SHP77 (cell line): ENCODE measurements at places on chromosomes 4 and X.

GRCh38 chr4:147981305-147981704 lies 249.4 kb downstream of the ARHGAP10 start:
- DNase-seq: no peak

GRCh38 chrX:9557521-9557920 lies 92.7 kb downstream of the TBL1X start:
- no peak for DNase-seq

GRCh38 chr4:118353534-118354030 lies 779 bp upstream of the PRSS12 start:
- no peak for DNase-seq

DNA sequence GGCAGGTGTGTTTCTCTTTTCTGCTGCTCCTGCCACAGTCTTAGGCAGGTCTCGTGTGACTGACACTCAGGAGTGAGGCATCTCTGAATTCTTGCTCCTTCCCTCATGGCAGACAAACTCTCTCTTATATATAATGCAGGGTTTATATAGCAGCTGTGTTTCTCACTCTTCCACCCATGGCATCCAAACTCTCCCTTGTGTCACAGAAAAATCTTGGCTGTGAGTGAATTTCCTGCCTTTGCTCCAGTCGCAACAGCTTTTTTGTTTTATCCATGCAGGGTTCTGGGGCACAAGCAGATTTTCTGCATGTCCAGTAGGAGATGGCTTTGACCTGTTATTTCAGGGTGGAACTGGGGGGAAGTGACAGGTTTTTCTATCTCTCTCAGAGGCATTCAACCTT lies 1275.5 kb downstream of the ADGRL3 start:
- no peak for DNase-seq

DNA sequence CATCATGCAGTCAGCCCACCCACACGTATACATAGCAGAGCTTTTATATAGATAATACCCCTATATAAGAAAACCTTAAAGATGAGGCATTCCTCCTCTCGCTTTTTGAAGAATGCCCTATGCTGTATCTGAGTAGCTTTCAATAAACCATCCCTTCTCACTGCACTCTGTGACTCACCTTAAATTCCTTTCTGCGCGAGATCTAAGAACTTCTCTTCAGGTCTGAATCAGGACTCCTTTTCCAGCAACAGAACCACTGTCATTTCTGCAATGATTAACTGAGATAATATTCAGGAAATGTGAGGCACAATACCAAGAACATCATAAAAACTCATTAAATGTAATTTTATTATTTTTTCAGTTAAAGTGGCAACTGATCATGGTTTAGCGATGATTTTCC lies 76.4 kb upstream of the DCLK2 start:
- no peak for DNase-seq

- no peak for DNase-seq
These were observed 1.5 kb upstream of the MND1 start for GRCh38 chr4:153342751-153343552.

DNA sequence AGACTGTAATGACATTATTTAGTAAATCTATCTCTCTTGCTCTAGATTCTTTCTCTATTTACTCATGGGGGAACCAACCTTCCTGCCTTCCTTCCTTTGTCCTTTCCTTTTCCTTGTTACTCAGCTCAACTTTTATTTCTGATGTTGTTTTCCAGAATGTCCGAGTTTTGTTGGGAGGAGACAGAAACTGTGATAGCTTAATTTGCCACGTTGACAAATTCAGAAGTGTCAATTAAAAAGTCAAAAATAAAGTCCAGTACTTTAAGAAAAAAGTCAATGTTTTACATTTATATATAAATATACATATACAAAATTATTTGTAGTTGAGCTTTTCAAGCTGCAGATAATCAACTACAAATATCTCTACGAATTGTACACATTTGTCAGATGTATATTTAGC lies 1187.7 kb downstream of the ADGRL3 start:
- no peak for DNase-seq

DNA sequence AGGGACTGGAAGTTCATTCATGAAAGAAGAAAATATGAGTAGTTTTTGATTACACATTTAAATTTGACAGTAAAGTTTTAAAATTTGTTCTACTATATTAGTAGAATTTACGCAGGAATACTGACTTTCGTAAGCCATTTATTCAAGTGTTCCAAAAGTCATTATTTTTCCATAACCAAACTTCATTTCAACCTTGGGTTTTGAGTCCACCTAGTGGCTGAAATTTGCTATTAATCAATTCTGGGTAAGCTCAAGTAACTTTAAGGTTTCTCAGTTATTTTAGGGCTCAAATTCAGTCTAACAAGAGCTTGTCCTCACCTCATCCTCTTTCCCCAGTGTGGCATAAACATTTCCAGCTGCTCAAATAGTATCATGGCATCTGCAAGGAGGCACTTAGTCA lies 175.4 kb downstream of the SH3BGRL start:
- DNase-seq: no peak
